Stimulated activated CD4-positive, alpha-beta T cell treated with anti-CD3 and anti-CD28 coated beads, Interleukin-1b, Interleukin-23, amount 100 ng/mL, for 4 hours (primary cell): ENCODE measurements at places on chromosomes 12 and 14.
A peak's percentile ranks its signal among the peaks of the same experiment; 100 is the strongest.

- no peak for DNase-seq
These were observed 25.4 kb downstream of the UTP20 start for GRCh38 chr12:101305226-101305779.

- DNase-seq: no peak
These were observed 38.1 kb downstream of the ZDHHC17 start for GRCh38 chr12:76802060-76802459.

- no peak for DNase-seq
These were observed 28.1 kb downstream of the SPRING1 start for GRCh38 chr12:116709768-116710167.

- no peak for DNase-seq
These were observed 72.3 kb downstream of the ANO2 start for GRCh38 chr12:5872745-5873144.

- no peak for DNase-seq
These were observed 116.1 kb downstream of the DUSP6 start for GRCh38 chr12:89236237-89236636.

- DNase-seq: no peak
These were observed 243.1 kb downstream of the C12orf75 start for GRCh38 chr12:105573574-105573973.

DNA sequence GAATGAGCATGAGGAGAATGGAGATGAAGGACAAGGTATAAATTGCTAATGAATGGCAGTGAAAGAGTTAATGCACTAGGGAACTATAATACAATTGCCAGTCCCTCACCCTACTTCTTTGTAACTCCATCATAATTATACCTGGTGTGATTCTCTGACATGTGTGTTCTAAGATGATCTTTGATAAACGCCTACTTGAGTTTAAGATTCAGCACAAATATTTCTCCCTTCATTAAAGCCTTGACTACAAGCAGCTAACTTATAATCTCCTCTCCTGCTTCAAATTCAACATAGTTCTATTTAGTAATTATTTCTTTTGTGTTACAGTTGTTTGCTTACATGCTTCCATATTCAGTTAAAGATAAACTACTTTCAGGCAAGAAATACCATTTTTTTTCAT, 9.7 kb upstream of the CLEC2A start:
- no peak for DNase-seq

- no peak for DNase-seq
These were observed 3.3 kb upstream of the APPL2 start for GRCh38 chr12:105239304-105239703.

GRCh38 chr12:128806573-128806972, 17.2 kb downstream of the SLC15A4 start:
- DNase-seq: no peak

DNA sequence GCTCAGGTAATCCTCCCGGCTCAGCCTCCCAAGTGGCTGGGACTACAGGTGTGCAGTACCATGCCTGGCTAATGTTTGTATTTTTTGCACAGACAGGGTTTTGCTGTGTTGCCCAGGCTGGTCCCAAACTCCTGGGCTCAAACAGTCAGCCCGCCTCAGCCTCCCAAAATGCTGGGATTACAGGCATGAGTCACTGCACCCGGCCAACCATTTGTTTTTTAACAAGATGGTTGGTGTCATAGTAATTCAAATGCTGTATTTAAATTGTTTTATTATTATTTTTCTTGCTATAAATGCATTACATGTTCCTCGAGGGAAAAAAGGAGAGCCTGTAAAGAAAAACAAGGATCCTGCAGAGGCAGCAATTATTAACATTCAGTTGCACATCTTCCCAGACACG, 83.9 kb downstream of the EP400 start:
- DNase-seq: no peak

DNA sequence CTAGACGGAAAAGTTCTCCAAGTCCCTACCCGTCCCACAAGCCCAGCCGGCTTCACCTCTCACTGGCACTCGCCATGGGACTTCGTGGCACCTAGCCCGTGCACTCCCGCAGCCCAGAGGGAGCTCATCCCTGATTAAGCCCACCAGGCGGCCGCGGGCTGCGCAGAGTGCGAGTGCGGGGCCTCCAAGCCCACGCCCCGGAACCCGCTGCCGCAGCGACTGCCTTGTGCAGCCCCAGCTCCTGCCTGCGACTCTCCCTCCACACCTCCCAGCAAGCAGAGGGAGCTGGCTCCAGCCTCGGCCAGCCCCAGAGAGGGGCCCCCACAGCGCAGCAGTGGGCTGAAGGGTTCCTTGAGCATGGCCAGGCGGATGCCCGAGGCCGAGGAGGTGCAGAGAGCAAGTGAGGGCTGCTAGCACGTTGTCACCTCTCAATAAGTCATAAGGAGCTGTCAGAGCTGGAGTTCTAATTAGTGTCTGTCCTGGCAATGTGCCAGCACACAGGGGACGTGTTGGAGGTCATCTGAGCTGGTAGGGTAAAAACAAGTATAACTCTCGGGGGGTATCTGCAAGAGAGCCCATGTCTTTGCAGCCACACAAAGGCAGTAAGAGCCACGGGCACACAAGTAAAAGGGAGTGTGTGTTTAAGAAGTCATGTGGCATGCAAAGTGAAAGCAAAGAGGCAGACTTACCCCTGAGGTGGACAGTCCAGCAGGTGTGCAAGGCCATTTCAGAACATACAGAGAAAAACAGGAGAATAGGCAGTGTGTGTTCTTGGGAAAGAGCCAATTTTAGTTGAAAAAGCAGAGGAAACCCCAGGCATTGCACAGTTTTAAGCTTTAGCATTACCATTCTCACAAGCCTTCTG, 27.1 kb upstream of the TMTC2 start:
- no peak for DNase-seq

- DNase-seq: no peak
These were observed 38.2 kb downstream of the PLXNC1 start for GRCh38 chr12:94186278-94187241.

GRCh38 chr12:49533331-49533730, 5.5 kb upstream of the KCNH3 start:
- no peak for DNase-seq

DNA sequence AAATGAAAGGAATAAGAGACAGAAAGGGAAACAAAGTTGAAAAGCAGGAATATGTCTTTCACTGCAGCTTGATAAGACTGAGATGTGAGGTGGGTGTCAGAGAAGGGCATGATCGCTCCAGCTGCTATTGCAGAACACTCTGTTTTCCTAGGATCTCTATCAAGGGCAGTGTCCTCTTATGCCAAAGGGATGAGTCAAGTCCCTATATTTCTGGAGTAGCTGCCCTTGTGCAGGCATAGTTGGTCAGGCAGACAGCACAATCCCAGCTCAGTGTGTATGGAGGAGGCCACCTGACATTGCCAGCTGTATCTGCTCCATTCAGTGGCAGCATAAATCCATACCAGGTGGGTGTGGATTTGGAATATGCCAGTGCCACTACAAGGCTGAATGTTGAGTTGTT, 101.6 kb downstream of the DAD1 start:
- DNase-seq: no peak

- DNase-seq: peak; percentile 16
These were observed 753 bp upstream of the ATP5MC2 start for GRCh38 chr12:53676656-53677015.

- peak; percentile 32 for DNase-seq
These were observed 751.1 kb downstream of the TMEM121 start for GRCh38 chr14:106277503-106277902.

GRCh38 chr14:34067587-34067986, 116.7 kb upstream of the EGLN3 start:
- DNase-seq: no peak

DNA sequence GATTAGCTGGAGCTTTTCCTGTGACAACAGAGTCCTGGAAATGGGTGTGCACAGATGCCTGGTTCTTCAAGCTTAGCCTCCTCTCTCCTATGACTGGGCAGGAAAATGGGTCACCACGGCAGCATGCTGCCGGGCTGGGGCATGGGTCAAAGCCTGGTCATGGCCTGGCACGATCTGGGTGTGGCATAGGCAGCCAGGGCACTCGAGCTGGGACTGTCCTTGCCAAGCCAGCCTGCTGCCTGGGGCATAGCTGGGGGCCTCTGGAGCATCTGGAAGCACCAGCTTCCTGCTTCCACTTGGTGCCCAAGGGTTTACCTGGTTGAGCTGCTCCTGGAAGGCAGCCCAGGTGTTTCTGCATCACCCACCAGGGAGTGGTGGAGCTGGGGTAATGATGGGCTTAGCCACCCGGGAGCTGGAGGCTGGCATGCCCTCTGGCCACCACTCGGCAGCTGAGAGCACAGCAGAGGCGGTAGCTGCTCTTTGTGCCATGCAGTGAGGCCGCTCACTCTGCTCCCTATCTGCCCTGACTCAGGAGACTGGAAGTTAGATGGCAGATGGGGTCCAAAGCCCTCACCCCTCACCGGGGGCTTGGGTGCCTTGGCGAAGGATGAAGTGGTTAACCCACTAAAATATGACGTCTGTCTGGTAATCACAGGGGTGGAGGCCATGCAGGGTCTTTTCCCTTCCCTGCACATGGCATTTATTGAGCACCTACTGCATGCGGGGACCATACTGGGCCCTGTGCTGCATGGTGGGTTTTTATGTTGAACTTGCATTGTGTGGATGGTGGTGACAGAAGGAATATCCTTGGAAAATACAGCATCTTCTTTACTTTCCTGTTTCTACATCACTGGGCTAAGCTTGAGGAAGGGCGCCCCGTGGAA, 1.7 kb downstream of the OTUB2 start:
- no peak for DNase-seq

GRCh38 chr12:61213646-61214045, 1046.6 kb upstream of the USP15 start:
- no peak for DNase-seq

DNA sequence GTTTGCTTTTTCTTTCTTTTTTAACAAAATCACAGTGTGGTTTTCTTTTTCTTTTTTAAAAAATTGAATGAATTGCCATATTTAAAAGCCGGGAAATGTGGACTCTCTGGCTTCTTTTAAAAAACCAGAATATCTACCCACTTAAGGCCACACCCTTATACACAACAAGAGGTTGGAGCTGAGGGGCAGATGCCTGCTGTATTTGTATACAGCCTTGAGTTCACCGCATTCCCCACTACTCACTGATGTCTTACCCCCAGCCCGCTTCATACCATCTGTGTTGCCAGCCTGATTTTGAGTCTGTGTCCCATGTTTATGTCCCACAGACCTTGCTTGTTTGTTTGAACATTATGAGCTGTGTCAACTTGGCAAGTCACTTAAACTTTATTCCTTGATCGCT, 14.3 kb downstream of the JDP2 start:
- DNase-seq: no peak

DNA sequence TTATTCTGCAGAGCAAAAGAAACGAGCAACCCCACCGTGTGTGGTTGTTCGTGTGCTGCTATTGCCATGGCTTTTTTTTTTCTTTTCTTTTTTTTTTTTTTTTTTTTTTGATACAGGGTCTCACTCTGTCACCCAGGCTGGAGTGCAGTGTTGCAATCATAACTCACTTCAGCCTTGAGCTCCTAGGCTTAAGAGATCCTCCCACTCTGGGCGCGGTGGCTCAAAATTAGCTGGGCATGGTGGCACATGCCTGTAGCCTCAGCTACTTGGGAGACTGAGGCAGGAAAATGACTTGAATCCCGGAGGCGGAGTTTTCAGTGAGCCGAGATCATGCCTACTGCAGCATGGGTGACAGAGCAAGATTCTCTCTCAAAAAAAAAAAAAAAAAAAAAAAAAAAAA, 144.2 kb downstream of the ESR2 start:
- no peak for DNase-seq

GRCh38 chr12:26770239-26771070, 62.5 kb downstream of the ITPR2 start:
- DNase-seq: no peak

- DNase-seq: no peak
These were observed 711.5 kb downstream of the RPS29 start for GRCh38 chr14:48874711-48875110.

- DNase-seq: no peak
These were observed 77.6 kb upstream of the PRKD1 start for GRCh38 chr14:30005114-30005808.

DNA sequence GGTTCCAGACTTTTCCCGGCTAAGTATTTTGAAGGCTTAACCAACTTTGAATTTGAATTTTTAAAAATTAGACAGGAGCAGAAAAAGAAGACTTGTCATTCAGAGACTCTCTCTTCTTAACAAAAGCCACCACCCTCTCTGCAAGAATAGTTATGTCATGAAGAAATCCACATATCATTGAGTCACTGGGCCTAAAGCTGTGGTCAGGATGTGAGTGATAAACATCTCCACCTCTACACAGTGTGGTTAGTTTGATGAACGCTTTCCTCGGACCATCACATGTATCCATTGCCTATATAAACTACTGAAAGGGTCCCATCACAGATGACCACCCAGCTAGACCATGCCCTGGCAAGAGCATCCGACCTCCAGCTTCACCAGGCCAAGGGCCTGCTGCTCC, 226.1 kb downstream of the KSR2 start:
- no peak for DNase-seq

GRCh38 chr14:23572836-23573235, 5.2 kb upstream of the AP1G2 start:
- no peak for DNase-seq

DNA sequence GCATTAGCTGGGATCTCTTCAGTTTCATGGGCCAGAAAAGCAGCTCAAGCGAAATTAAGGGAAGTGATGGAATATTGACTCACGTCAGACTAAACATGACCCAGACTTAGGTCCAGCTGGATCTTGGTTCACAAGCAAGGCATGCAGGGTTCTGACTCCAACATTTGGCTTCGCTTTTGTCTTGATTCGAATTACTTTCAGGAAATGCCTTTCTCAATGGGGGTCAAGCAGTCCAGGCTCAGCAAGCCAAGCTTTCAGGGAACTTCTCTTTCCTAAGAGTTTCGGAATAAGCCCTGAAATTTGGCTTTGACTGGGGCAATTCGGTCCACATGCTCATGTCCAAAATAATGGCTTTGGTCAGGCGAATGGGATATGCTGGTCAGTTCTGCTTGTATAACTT, 678.7 kb upstream of the TMEM132C start:
- no peak for DNase-seq
